Naive B cell (primary cell): ENCODE measurements at places on chromosomes 6 and 20. TPM values are rescaled to one million over a fixed set of nuclear protein-coding genes. Genes with fewer than 3 reads are reported as not detected.

Gene ACTL10
- polyA plus RNA-seq: 3.7 TPM

Gene POM121L2
- not detected for polyA plus RNA-seq

Gene CNR1
- polyA plus RNA-seq: 0.48 TPM

Gene PSMB1
- 495 TPM for polyA plus RNA-seq

Gene FYN
- polyA plus RNA-seq: 94.5 TPM

Gene LY6G6F
- not detected for polyA plus RNA-seq

Gene DCDC2
- not detected for polyA plus RNA-seq

Gene SLC22A16
- not detected for polyA plus RNA-seq

- DNase-seq: no peak
These were observed 2.6 kb upstream of the ANKRD6 start for GRCh38 chr6:89430201-89430962.

GRCh38 chr6:37244430-37245310, 12.9 kb upstream of the TBC1D22B start:
- no peak for DNase-seq

DNA sequence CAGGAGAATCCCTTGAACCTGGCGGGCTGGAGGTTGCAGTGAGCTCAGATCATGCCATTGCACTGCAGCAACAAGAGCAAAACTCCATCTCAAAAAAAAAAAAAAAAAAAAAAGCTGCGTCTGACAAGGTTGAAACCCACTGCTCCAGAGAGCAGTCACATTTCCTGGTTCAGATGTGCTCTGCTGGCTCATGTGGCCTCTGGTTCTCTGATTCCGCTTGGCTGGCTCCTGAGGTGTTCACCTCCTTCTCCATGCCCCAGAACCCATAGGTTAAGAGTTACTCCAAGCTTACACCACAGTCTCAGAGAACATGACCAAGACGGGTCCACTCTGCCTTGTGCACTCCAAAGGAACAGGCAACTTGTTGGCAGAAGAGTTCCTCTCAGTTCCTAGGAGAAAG, 8.8 kb upstream of the CNR1 start:
- DNase-seq: no peak

- DNase-seq: no peak
These were observed 113.5 kb downstream of the EPM2A start for GRCh38 chr6:145621776-145622175.

- no peak for DNase-seq
These were observed 16.6 kb downstream of the VSTM2L start for GRCh38 chr20:37919389-37920040.

- no peak for DNase-seq
These were observed 76.6 kb upstream of the PTPRK start for GRCh38 chr6:128597004-128597403.

- DNase-seq: no peak
These were observed 764 bp downstream of the BAG6 start for GRCh38 chr6:31651602-31652191.
